ENCODE measurements at places on chromosomes 16 and 17.

GRCh38 chr16:27399969-27400368, 2.0 kb upstream of the IL21R start:
- DNase-seq, result no peak

GRCh38 chr16:84260766-84261554, 21.1 kb upstream of the KCNG4 start:
- DNase-seq, result no peak

GRCh38 chr17:43175213-43176118, 4.5 kb downstream of the NBR1 start:
- DNase-seq, result no peak

GRCh38 chr16:89564476-89565255, 4.2 kb downstream of the RPL13 start:
- DNase-seq, result no peak

GRCh38 chr17:34979153-34979552, 1.2 kb upstream of the LIG3 start:
- no peak for DNase-seq

- no peak for DNase-seq
These were observed 138.4 kb downstream of the PHKB start for GRCh38 chr16:47599512-47599911.

Data from endothelial cell (in vitro differentiated cells).